ENCODE measurements at places on chromosomes 1 and 21. TPM values are rescaled to one million over a fixed set of nuclear protein-coding genes. Genes with fewer than 3 reads are reported as not detected.

- DNase-seq, result peak; percentile 75
Observed at GRCh38 chr1:154863315-154864174, 6.5 kb downstream of the KCNN3 start.

- no peak for DNase-seq
Observed at GRCh38 chr1:4726620-4727341, 72.4 kb downstream of the AJAP1 start.

- peak; percentile 14 for DNase-seq
Observed at GRCh38 chr1:24575905-24576587, 20.2 kb downstream of the NCMAP start.

DNA sequence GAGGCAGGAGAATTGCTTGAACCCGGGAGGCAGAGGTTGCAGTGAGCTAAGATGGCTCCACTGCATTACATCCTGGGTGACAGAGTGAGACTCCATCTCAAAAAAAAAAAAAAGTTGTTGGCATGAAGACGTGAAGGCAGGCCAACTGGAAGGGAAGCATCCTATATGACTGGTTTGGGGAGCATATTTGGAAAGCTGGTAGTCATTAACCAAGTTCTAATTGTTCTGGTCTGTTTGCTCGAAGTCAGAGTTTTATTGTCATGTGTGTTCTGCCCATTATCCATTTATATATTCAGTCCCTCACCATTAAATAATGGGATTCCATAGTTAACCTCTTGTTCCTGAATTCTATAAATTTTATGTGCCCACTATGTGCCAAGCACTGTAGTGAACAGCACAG lies 3.3 kb upstream of the GLRX2 start:
- DNase-seq, result no peak

DNA sequence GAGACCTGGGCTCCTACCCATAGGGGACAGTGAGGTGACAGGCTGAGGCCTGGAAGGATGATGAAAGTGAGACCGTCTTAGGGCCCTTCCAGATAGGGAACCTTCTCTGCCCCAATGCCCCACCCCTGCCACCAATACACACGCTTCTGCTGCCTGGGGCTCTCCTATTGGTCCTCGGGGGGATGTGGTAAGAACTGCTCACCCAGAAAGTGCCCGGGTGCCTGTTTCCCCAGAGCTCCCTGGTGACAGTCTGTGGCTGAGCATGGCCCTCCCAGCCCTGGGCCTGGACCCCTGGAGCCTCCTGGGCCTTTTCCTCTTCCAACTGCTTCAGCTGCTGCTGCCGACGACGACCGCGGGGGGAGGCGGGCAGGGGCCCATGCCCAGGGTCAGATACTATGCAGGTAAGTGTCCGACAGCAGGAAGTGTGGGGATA lies 948 bp downstream of the SEMA4A start:
- DNase-seq, result no peak

- DNase-seq, result no peak
Observed at GRCh38 chr1:203219934-203220333, 9.5 kb downstream of the CHIT1 start.

GRCh38 chr21:38561613-38562581 lies 63.6 kb upstream of the ERG start:
- no peak for DNase-seq

DNA sequence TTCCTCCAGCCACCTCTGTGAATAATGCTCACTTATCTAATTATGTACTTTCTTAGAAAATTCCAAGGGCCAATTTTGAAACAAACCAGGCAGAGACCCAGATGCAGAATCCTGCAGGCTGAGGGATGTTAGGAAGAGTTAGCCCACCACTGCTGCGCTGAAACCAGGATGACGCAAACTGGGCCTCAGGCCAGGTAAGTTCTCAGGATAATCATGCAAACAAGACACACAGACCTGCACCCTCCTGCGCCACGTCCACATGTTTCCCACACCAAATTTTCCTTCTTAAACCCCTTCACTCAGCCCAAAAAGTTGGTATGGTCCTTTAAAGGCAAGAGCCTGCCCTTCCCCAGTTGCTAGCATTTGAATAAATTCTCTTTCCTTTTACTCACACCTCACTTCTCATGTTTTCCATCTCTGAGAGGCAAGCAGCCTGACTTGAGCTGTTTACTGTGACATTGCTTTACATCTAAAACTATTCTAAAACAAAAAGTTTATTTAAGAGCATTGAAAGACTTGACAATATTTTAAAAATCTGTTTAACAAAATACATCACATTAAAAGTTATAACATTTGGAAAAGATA lies 887.1 kb downstream of the LRRIQ3 start:
- DNase-seq, result no peak

DNA sequence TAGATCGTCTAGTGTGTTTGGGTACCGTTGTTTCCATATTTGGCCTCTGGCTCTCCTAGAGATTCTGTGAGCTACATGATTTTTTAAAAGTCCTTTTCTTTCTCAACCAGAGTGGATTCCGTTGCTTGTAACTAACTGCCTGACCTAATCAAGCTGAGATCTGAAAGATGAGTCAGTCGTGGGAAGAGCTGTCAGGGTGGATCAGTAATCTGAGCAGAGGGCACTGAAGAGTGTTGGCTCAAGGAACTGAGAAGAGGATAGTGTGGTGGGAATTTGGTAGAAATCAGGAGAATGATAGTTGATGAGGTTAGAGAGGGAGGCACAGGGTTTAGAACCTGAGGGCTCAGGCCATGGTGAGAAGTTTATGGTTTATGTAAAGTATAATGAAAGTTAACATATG lies 52.2 kb downstream of the TRAF5 start:
- peak; percentile 66 for DNase-seq

DNA sequence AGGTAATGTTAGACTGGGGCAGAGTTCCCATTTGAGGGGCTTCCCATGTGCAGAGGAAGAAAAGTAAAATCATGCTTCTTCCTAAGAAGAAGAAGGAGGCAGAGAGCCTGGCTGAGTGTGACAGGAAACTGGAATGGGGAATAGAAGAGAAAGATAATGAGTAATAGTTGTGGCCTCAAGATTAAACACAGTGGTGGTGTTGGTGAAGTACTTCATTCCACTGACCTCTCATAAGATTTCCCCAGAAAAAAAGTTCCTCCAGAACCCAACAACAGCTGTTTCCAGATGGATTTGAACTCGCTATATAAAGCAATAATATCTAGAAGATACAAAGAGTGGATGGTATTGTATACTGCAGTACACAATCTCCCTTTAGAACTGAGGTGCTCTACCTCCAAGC lies 13.0 kb downstream of the RGS1 start:
- no peak for DNase-seq

- DNase-seq, result no peak
Observed at GRCh38 chr1:229836324-229836723, 210.3 kb downstream of the URB2 start.

DNA sequence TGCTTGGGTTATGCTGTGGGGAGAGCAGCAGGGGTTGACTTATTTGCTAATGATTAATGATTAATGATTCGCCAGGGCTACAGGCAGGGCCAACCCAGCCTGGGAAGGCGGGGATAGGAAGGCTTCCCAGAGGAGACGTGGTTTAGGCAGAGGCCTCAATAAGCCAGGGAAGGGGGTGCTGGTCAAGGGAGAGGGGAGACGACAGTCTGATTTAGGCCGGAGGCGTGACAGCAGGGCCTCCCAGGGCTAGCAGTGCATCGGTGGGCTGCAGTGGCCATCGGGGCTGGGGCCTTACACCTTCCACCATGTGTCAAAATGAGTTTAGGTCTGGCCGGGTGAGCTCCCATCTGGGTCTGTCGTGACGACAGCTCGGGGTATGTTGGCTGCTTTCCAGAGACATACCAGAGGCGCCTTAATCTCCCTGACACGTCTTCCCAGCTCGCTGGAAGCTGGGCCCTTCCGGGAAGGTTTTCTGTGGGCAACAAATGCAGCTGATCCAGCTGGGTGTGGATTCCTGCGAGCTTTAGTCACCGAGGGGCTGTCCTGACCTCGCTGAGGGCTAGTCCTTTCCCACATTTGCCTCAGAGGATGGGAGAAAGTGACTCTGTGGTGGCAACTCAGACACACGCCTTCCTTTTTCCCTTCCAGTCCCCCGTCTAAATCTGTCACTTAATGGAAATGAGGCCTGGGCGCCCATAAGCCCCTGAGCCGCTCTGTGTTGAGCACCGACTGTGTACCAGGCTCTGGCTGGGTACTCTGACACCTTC lies 3.7 kb upstream of the SLC1A7 start:
- peak; percentile 86 for DNase-seq

DNA sequence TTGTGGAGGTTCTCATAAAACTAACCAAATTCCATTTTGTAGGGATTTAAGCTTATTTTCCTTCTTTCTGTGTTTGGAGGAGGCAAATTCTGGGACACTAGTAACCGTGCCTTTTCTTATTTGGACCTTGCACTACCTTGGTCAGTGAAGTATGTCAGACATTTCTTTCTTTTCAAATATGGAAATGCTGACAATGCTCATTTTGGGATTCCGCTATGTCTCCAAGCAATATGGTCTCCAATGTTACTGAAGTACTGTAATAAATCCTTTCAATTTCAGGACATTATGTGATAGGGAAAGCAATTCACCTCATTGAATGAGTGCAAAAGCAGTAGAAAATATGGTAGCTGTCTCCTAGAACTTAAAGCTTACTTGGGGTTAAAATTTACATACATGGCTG lies 372.3 kb downstream of the HLX start:
- no peak for DNase-seq

GRCh38 chr1:4585216-4585615 lies 69.2 kb upstream of the AJAP1 start:
- no peak for DNase-seq

DNA sequence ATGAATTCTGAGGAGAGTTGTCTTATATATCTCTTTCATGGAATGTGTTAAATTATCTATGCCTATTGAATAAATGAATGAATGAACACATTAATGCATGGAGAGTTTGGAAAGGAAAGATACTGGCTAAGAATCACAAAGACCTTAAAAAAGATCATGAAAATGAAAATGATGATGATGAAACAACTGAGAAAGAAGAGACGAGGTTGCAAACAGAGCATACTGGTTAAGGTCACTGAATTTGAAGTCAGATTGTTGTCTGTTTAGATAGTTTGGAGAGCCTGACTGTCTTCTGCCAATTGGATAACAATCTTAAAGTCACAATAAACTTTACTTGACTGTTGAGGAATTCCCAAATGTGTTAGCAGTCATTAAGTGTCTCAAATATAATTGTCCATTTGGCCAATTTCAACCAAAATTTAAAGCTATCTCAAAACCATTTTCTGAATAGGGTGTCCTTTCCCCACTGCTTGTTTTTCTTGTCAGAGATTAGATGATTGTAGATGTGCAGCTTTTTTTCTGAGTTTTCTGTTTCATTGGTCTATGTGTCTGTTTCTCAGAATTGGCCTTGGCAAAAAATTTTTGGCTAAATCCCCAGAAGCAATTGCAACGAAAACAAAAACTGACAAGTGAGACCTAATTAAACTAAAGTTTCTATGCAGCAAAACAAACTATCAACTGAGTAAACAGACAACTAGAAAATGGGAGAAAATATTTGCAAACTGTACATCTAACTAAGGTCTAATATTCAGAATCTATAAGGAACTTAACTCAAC lies 132.2 kb downstream of the PTGER3 start:
- no peak for DNase-seq

DNA sequence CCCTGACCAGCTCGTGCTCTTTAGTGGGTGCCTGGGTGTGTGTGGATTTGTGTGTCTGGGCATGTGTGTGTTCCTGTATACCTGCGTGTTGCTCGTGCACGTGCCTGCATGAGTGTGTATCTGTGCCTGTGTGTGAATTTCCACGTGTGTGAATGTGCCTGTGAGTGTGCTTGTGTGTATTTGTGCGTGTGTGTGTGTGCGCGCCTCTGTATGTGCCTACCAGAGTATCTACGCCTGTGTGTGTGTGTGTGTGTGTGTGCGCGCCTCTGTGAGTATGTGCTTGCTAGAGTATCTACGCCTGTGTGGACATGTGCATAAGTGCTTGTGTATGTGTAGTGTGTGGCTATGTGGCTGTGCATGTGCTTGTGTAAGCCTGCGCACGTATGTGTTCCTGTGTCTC lies 691 bp upstream of the SELENBP1 start:
- DNase-seq, result no peak

DNA sequence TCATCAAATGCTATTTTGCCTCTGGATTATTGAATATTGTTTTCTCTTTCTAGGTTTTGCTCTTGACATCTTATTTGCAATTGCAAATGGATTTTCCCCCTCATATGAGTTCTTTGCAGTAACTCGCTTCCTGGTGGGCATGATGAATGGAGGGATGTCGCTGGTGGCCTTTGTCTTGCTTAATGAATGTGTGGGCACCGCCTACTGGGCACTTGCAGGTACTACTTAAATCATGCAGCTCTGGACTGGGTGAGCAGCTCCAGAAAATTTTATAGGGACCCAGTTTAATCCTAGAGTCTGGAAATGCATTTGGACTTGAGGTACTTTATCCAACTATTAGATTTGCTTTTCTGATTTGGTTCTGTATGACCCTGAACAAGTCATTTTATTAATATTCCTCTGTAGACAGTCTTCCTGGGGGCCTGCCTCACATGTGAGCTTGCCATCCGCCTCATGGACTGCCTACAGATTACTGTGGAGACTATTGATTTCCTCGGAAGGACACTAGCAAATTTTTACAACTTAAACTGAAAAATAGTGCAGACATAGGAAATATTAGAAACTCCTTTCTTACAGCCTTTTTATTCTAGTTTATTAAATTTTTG lies 44.5 kb downstream of the SLC22A15 start:
- DNase-seq, result peak; percentile 75

- DNase-seq, result peak; percentile 99
Observed at GRCh38 chr21:38831526-38832467, 26.1 kb downstream of the ETS2 start.

DNA sequence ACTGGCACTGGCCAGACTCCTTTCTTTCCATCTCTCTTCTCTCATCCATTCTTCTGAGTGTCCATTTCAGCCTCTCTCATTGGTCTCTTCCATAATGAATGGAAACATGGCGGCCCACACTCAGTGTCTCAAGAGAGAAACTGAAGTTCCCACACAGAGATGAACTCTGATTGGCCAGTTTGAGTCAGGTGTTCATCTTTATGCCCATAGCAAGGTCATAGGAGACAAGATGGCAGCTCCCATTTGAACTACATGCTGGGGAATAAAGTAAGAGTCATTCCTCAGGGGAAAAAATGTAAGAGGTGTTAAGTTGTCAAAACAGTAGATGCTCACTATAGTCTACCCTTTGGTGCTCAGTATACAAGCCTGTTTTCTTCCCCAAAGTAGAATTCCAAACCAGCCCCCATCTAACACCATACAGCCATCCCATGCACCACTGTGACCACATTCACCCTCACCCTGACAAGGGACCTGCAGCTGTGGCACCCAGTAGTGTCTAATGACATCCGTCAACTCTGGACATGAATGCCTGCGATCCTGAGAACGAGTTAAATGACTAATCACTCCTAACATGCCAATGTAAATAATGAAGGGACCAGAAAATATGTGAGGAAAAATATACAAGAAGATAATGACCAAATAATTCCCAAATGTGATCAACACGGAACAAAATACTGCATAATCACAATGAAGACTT lies 12.4 kb downstream of the CDA start:
- peak; percentile 62 for DNase-seq

Gene C1orf56
- 2.2 TPM for total RNA-seq

Gene CD48
- total RNA-seq, result not detected

Gene DNAI4
- total RNA-seq, result 9.6 TPM

Gene TRIM67
- total RNA-seq, result not detected

Gene STYXL2
- total RNA-seq, result not detected

Gene EPS8L3
- not detected for total RNA-seq
